ENCODE measurements at places on chromosomes 2 and 18.

DNA sequence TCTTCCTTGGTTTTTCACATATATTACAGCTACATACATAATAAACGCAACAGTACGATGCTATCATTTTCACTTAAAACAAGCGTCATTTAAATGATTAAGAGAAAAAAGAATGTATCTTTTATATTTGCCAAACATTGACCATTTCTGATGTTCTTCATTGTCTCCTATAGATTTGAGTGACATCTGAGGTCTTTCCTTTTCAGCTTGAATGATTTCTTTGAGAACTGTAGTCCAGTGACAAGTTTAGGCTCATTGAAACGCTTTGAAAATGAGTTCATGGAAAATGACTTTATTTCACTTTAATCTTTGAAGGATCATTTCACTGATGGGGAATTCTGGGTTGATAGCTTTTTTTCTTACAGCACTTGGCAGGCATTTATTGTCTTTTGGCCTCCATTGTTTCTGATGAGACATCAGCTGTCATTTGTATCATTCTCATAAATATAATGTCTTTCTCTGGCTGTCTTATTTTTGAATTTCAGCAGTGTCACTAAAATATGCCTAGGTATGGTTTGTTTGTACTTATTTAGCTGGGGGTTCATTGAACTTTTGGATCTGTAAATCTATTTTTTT lies 10.9 kb downstream of the TGIF1 start:
- DNase-seq: no peak

- no peak for DNase-seq
These were observed 2.9 kb downstream of the ALS2 start for GRCh38 chr2:201777869-201778268.

GRCh38 chr2:228446734-228447133 lies 265.2 kb upstream of the SPHKAP start:
- DNase-seq: no peak

DNA sequence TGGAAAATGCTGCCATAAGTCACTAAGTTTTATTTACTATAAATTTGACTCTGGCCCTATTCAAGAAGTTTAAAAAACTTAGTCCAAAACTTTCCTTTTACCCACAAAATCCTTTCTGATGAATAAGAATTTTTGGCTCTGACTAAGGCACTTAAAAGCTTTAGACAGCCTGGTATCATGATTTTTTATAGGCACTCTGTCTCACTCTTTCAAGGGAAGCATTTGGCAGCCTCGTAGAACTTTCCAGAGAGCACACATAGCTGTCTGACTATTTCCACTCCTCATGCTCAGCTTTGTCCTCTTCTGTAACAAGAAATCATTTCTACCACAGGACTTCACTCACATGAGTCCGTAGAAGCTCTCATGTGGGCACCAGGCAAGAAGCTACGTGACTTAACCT lies 32.3 kb upstream of the XDH start:
- DNase-seq: no peak
